CD4-positive, alpha-beta T cell treated with Interleukin-12 subunit alpha and Interleukin-12 subunit beta, for 1 hour (primary cell): ENCODE measurements at places on chromosomes 6 and 20.

DNA sequence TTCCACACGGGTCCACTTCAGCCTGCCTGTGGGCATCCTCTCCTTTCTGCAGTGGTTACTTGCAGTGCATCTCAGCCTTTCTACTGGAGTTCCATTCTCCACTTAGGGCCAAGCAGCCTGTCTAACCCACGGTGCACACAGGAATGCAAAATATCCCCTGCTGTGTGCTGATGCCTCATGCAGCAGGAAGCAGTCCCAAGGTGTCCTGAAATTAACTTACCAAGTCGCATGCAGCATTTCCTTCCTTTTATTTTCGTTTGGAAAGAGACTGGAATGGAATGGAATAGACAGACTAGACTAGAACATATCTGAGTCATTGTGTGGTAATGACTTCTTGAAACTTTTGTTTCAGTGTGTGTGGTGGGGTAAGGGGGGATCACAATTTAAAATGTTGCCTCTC, 25.9 kb upstream of the FOXQ1 start:
- DNase-seq: no peak

DNA sequence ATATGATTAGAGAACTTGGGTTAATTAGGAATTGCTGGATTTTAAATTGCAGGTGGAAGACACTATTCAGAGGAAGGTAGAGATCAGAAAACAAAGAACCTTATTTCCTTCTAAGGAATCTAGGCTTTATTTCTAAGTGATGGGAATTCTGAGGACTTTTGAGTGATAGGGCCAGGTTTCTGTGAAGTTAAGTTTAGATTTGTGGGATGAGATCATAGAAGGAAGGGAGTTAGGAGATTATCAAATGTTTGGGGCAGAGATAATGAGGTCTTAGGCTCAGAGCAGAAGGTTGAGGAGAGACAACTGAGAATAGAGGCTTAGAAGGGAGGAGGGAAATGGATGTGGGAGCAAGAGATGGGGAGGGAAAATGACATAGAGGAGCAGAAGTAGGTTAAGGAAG, 109.7 kb upstream of the MMS22L start:
- no peak for DNase-seq

- no peak for DNase-seq
Measured at GRCh38 chr6:144806222-144806621, 521.1 kb downstream of the UTRN start.

GRCh38 chr6:135269481-135269891, 88.4 kb downstream of the MYB start:
- no peak for DNase-seq

DNA sequence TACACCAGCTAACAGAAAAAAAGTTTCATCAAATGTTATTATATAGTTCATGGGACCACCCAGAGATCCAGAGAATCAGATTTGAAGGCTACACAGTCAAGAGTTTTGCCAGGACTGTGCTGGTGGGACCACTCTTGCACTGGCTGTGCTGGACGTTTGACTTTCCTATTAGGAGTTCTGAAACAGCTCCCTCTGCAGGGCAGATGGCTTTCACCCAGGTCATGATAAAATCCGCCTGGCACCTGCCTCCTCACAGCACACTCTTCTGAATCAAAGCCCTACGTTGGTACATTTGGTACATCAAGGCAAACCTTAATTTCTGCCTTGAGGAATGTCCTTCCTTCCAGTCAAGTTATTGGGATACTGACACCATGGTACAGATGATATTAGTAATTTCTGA, 302.1 kb downstream of the ZNF217 start:
- peak; percentile 0 for DNase-seq

GRCh38 chr6:13339863-13340630, 11.7 kb upstream of the TBC1D7 start:
- DNase-seq: no peak

- no peak for DNase-seq
Measured at GRCh38 chr6:99606656-99607415, at the start of gene PRDM13. PRDM13 (plus strand) TSS chr6:99606833; CDS start chr6:99607035, 202 bp downstream.

GRCh38 chr20:9884666-9885065, 45.8 kb upstream of the PAK5 start:
- DNase-seq: no peak

DNA sequence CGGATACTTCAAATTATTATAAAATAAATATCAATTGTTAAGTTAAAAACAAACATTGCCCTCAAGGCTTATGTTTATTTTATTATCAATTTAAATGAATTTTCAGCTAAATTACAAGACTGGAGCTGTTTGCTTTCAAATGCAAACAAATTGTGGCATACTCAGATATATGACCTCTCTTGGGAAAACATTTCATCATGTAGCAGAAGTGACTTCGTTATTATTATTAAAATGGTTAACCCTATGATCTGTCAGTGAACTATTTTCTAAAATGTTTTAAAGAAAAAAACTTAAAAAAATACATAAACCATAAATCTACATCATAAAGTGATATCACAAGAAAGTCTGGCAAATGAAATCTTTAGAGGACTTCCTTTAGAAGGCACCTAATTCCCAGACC, 72.5 kb downstream of the MAN1A1 start:
- no peak for DNase-seq

GRCh38 chr20:10679269-10679668, 5.5 kb upstream of the JAG1 start:
- DNase-seq: no peak

GRCh38 chr20:16922834-16923233, 174.7 kb downstream of the OTOR start:
- no peak for DNase-seq

GRCh38 chr6:111731456-111732195, 125.9 kb upstream of the TRAF3IP2 start:
- no peak for DNase-seq

DNA sequence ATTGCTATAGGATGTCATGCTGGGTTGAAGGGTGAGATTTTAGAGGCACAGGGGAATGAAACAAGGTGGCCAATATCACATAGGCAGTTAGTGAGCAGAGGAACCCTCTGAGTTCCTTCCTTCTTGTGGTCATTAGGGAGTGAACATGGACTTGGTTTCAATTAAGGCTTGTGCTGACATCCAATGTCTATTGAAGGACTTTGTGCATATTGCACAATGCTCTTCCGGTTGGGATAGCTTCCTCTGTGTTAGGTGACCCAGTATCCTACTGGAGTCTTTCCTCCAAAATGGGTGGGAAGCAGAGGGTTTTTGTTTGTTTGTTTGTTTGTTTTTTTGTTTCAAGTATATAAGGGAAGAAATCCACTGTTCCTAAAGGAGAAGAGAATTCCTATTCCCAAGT, 98.5 kb downstream of the HDGFL1 start:
- no peak for DNase-seq

- DNase-seq: no peak
Measured at GRCh38 chr20:16692442-16692841, 37.4 kb upstream of the SNRPB2 start.

DNA sequence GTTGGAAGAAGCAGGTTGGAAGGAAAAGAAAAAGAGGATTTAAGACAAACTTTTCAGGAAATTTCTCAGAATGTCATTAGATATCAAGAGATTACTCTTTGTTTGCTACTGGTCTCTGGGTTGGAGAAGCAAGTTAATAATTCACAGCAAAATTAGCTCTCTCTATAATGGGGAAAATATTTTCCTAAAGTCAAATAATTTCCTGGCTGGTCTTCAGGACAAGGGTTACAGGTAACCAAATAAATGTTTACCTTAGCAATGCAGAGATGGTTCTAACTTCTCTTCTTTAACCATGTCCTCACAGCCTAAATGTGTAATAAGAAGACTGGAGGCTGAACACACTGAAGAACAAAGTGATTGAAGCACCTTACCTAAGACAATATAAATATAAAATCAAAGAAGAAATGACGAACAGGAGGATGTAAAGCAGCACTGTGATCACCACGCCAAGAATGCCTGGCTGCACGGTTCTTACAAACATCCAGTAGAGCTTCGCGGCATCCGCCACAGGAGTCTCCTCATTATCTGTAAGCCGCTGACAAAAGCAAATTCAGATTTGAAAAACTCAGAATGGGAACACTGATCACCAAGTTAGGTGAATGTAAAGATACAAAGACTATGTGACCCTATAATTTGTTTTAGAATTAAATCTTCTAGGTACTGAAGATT, 717.5 kb downstream of the TFAP2A start:
- no peak for DNase-seq

- no peak for DNase-seq
Measured at GRCh38 chr6:144898741-144899140, 613.6 kb downstream of the UTRN start.

- DNase-seq: no peak
Measured at GRCh38 chr20:15487030-15487429, 1086.2 kb downstream of the KIF16B start.

GRCh38 chr20:62955519-62956386, 3.2 kb downstream of the SLC17A9 start:
- DNase-seq: no peak

DNA sequence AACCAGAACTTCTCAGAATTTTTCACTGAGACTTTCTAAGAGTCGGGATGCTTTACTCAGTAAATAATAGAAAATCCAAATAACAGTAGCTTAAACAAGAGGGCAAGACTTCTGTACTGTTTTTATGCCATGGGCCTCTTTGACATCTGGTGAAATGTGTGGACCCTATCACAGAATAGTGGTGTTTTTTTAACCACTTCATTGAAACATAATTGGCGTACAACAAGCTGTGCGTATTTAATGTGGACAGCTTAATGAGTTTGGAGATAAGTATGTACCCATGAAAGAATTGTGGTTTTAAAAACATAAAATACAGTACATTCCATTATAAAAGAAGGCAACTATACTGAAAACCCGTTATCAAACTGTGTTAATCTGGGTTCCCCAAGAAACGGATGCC, 37.7 kb downstream of the PDRG1 start:
- no peak for DNase-seq

GRCh38 chr6:167756597-167756996, 70.1 kb upstream of the AFDN start:
- no peak for DNase-seq

DNA sequence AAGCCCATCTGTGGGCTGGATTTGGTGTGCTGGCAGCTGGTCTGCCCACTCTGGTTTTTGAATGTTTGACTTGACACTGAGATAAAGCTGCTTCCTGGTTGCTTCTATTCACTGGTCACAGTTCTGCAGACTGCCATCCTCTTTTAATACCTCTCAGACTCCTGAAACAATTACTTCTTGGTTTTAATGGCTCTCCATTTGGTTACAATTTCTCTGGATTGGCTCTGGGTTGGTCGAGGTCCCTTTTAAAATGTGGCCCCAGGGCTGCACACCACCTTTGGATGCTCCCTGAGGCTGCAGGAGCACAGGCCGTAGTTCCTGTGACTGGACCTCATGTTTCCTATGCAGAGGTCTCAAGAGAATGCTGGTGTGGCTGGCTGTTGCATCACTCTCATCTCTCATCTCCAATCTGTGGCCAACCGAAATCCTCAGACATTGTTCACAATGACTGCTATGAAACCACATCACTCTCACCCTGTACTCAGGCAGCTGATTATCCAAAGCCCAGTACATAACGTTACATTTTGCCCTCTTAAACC, 98.5 kb downstream of the INSM1 start:
- DNase-seq: no peak

DNA sequence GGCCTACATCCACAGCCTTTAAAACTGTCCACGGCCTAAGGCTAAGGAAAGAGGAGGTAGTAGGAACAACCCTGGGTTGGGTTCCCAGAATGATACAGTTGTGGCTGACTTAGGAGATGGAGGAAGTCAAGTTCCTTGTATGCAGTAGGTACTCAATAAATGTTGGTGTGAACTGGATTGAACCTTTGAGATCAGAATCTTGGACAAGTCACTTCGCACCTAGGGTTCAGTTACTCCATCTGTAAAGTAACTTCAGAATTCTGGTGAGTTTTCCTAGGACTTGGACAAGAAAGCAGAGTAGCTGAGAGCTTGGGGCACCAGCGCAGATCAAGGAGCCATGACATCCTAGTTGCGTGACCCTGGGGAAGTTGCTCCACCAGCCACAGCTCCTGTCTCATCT, 9.1 kb downstream of the XKR7 start:
- DNase-seq: no peak

GRCh38 chr20:38645980-38646858, 44.6 kb downstream of the ARHGAP40 start:
- peak; percentile 90 for DNase-seq

GRCh38 chr6:155247618-155248007, 16.2 kb upstream of the CLDN20 start:
- no peak for DNase-seq

- DNase-seq: no peak
Measured at GRCh38 chr6:38617856-38618255, 21.9 kb downstream of the BTBD9 start.

DNA sequence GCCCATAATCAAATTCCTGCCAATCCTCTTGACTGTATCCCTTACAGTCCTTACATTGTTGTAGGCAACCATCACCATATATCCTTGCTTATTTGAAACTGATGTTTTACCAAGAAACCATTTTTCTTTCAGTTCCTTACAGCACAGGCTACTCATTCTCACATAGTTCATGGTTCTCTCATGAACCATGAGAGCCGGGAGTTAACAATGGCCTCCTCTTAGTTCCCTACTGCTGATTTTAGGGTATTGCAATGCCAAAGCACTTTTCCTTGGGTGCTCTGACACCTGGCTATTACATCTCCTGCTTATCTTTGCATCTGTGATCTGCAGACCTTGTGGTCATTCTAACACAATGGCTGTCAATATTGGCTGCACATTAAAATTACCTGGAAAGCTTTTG, 133.4 kb downstream of the MYB start:
- DNase-seq: no peak

GRCh38 chr6:156943816-156944215, 166.6 kb downstream of the ARID1B start:
- DNase-seq: no peak

DNA sequence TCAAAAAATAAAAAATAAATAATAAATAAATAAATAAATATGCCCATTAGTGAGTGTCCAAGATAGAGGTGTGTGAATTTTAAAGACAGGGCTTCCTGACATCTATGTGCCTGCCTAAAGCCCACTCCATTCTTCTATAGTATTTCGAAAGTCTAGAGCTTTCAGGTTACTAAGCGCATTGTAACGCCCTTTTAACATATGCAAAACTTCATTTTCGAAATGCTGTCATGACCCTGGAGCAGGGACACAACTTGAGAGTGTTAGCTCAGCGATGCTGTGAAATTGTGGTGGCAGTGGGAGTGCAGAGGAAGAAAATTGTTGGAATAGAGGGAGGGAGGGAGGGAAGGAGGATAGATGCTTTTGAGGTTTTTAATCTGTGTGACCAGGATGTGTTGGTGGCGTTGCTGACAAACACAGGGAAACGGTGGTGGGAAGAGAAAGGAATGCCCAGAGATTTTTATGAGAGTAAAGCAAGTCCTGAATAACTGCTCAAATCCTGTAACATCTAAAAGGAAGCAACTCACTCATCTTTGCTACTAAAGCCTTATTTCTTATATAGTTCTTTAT, 169.3 kb downstream of the ARID1B start:
- DNase-seq: no peak

GRCh38 chr6:112990971-112991370, 643.8 kb downstream of the RFPL4B start:
- DNase-seq: no peak
